ENCODE measurements at places on chromosomes 6 and 20.

DNA sequence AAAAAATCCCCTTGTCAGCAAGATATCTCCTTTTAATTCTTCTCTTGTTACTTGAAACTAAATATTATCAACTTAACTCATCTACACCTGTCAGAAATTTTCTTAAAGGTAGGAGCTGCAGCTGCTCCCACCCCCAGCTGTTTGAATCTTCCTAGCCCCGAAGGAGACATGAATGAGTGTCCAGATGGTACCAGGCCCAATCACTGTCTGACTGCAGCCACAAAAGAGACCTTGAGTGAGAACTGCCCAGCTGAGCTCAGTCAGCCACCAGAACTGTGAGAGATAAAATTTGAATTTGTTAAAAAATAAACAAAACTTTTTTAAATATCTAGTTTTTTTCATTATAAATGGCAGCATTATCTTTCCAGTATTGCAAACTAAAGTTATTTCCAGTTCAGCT is 84.7 kb downstream of the PRSS35 start:
- no peak for DNase-seq

- DNase-seq, result no peak
Observed at GRCh38 chr6:23784301-23784919, 341.6 kb upstream of the NRSN1 start.

DNA sequence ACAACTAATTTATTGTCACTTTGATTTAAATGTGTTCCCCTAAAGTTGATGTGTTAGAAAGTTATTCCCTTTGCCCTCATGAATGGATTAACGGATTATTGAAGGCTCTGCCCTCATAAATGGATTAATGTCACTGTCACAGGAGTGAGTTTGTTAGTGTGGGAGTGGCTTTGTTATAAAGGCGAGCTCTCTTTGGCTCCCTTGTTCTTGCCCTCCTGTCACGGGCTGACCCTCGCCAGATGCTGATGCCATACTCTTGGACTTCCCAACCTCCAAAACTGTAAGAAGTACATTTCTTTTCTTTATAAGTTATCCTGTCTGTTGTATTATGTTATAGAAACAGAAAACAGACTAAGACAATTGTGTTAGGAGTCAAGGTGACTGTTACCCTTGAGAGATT is 22.7 kb upstream of the POPDC3 start:
- DNase-seq, result no peak

GRCh38 chr20:53468587-53468986 is 125.1 kb downstream of the ZNF217 start:
- no peak for DNase-seq

DNA sequence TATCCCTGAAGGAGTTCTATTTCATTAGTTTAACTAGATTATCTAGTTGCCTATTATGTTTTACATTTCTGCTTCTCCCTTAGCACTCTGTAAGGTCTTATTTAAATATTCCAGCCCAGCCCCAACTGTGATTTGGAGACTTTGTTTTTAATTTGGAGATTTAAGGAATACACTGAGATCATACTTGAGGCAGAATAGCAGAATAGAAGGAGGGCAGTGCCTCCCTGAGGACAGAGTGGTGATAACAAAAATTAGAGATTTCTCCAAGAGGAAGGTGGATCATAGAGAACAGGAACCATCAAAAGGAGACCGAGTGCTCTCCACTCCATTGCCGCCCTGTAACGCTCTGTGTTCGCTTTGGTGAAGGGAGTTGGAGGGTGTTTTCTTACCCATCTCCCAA is 14.8 kb upstream of the CD164 start:
- DNase-seq, result no peak

- DNase-seq, result no peak
Observed at GRCh38 chr20:36585410-36586125, 12.2 kb downstream of the TGIF2 start.

DNA sequence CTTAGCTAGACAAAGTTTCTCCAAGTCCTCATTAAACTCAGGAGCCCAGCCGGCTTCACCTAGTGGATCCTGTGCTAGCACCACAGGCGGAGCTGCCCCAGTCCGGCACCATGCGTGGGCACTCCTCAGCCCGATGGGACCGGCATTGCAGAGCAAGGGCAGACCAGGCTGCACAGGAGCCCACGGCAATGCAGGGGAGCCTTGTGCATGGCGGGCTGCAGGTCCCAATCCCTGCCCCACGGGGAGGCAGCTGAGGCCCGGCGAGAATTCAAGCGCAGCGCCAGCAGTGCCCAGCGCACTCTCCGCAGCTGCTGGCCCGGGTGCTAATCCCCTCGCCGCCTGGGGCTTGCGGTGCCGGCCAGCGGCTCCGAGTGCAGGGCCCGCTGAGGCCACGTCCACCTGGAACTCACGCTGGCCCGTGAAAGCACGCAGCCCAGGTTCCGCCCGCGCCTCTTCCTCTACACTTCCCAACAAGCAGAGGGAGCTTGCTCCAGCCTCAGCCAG is 292.3 kb upstream of the EYS start:
- no peak for DNase-seq

- DNase-seq, result no peak
Observed at GRCh38 chr6:128251445-128252340, 268.7 kb downstream of the PTPRK start.

GRCh38 chr6:136069119-136069518 is 181.0 kb downstream of the MTFR2 start:
- no peak for DNase-seq

DNA sequence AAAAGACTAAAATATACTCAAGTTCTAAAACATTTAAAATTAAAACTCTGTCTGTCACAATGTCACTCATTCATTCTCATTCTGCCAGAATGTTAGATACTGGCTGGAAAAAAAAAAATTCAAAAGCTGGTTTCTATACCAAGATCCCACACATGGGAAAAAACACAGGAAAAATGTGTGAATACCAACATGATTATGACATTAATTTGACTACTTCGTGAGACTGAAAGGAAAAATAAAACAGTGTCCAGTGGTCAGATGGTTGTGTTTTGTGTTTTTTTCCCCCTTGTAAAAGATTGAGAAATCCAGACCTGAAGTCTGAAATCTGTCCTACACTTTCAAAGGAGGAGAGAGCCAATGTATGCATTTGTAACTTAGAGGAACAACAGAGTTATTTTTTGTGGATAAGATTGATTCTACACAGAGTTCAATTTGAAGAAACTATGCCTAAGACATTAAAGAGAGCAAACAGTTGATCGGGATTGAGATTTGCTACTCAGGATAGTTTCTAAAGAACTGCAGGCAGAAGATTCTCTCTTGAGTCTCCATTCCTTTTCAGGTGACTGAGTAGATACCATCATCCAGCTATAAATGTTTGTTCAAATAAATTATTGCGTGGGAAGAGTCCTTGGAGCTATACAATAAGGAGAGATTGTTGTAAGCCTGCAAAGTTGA is 39.2 kb upstream of the TXLNB start:
- DNase-seq, result no peak

DNA sequence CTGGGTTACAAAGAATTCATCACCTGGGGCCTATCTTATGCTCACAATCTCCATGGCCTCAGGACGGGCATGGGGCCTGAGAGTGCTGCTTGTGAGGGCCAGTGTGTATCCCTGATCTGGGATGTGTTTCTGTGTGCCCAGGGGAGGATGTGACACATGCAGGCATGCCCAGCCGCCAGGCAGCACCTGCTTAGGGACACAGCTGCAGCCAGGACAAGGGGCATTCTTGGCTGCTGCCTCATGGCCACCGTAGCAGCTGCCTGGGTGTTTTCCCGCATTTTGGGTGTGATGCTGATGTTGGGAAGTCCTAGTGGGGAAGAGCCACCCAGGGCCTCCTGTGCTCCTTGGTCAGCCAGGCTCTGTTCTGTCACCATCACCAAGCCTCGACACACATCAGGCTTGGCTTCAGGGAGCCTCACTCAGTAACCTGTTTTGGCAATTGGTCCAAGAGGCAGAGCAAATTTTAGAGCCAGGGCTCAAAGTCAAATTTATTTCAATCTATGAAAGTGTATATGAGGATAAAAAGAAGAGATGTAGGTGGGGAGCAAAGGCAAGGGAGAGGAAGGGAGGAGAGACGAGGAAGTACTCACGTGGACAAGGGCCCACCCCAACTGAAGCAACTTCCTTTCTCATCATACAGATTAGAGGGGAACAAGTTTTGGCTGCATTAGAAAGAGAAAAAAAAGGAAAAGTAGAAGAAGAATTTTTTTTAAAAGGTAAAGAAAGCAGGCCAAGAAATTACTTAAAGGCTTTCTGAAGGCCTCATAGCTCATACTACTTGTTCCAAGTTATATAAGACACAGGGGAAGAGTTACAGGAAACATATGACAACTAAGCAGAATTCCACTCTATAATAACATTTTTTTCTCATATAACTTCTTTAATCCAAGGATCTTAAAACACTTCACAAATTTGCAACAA is 269.9 kb upstream of the SUPT3H start:
- DNase-seq, result no peak

DNA sequence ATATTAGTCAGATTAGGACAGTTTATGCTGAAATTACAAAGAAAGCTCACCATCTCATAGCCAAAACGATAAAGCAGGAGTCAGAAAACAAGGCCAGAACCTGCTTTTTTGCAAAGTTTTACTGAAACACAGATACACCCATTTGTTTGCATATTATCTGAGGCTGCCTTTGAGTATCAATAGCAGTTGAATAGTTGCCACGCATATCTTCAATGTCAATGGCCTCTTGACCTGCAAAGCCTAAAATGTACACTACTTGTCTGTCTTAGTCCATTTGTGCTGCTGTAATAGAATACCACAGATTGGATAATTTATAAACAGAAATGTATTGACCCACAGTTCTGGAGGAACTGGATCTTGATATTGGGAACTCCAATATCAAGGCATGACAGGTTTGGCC is 94.1 kb upstream of the NT5E start:
- DNase-seq, result no peak

DNA sequence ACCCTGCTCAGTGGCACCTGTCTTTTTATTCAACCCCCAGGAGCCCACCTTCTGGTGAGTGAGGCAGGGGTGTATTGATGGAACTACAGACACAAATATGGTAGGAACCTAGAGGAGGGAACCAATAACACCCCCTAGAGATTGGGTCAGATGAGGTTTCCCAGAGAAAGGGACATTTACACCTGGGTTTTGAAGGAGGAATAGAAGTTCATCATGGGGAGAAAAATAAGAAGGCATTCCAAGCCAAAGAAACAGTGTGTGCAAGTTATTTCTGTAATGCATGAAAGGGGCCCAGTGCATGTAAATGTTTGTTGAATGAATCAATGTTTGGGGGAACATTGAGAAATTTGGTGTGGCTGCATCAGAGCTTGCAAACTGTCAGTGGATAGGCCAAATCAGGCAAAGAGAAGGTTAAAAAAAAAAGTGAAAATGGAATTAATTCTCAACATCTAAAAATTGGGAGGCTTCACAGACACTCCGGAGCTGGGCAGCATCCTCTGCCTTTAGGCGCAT is 11.1 kb upstream of the KIAA1755 start:
- no peak for DNase-seq

GRCh38 chr20:59996108-59996507 is 37.9 kb downstream of the CDH26 start:
- no peak for DNase-seq

GRCh38 chr6:73832313-73832712 is 136.3 kb downstream of the CD109 start:
- no peak for DNase-seq

DNA sequence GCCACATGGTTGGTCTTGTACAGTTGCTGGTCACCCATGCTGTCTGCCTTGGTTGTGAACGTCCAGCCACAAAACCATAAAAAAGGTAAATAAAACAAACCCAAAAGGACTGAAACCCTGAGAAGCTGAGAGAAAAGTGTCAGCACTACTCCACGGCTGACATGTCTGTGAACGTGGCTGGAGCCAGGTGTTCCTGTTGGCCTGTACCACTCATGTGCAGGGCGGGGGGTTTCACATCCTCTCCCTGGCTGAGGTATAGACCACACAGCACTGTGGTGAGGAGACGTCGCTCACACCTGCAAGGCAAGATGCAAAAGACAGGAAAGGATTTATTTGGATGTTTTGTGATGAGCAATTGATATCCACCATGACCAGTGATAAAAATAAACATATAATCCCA is 51.9 kb upstream of the MRPS10 start:
- no peak for DNase-seq

DNA sequence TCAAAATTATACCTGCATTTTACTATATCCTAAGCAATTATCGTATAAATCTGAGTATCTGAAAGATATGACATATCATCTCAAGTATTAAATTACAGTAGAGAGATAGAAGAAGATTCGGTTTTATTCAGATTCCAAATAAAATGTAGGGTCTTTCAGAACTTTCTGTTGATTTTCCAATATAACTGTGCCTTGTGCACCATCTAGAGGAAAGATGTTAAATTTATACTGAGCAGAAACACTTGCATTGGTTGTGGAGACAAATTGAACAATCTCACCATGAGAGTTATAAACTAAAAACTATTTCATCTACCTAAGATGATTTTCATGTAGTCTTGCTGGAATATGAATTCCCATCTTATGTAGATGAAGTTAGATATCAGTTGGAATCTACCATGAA is 26.8 kb upstream of the HSF2 start:
- no peak for DNase-seq

DNA sequence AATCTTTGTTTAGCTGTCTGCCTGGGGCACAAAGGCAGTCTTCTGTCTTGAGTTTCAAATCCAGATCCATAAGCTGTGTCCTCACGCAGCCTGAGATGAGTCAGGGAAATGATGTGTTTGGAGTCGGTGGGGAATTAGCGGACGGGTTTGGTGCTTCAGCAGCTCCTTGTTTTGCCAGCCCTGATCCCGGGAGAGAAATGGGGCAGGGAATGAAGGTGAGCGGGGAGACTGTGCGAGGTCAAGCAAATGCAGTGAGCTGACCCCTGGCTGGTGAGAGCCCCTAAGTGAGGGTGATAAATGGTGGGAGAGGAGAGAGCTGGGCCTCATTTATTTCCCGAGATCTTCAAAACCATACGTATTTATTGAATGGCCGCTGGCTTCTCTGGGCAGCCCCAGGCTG is 21.6 kb downstream of the DUSP22 start:
- no peak for DNase-seq

GRCh38 chr6:133115946-133116345 is 125.2 kb upstream of the EYA4 start:
- no peak for DNase-seq

DNA sequence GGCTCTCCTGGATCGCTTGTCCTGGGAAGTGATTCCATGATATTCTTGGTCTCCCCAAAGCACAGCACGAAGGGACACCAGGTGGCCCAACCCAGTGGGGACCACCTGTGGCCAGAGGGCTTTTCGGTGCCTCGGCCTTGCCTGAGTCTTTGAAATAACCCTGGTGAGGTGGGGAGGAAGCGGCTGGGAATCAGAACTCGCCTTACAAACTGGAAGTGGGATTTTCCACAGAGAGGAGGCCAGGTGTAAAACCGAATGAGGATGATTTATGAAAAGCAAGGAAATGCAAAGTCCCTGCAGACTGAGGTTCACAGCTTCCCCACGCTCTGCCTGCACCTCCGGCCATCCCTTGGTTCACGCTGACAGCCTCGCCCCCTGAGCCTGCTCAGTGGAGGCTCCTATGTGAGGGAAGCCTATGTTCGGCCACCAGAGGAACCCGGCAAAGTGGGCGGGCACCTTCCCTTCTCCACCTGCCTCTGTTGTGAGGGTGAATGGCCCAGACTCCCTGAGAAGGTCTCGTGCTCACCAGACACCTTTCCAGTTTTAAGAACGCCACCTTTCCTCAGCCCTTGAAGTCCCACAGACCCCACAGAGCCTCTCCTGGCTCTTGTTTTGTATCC is 133.8 kb upstream of the CST7 start:
- DNase-seq, result no peak

Data from NCI-H2029 (cell line).